Stimulated activated CD8-positive, alpha-beta memory T cell treated with anti-CD3 and anti-CD28 coated beads, Interleukin-4, amount 100 ng/mL, for 24 hours (primary cell): ENCODE measurements at places on chromosomes 3 and 15.

GRCh38 chr3:195104340-195104739 lies 166.6 kb downstream of the XXYLT1 start:
- no peak for DNase-seq

DNA sequence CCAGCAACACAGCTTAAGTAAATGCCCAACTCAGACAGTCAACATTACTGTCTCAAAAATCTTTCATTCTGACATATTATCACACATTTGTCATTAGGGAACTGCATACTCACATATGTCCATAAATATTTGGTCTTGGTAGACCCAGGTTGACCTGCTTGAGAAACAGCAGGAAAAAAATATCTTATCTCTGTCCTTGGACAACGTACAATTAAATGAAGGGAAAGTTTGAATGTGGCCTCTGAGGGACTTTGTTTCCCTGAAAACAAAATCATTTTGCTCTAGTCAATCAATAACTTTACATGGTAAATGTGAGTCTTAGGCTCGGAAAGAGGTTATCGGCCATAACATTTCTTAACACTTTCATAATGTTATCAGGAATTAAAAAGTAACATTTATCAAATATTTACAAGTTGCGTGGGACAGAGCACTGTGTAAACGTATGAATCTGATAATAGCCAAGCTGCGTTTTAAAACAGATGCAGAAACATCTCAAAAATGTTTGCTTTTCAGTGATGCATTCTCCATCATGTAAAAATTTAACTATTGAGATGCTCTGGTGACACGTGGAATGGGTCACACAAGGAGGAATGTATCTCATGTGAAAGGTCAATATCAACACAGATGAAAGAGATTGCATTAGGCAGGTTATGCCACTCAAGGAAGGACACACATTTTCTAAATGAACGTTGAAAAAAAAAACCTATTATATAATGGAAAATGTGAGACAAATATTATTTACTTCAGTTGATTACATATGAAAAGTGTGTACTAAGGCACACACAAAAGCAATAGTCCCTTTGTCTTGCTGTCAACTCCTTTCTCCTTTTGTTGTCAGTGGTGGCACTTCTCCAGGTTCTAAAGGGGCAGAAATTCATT lies 304.4 kb downstream of the WDR72 start:
- no peak for DNase-seq

- no peak for DNase-seq
Observed at GRCh38 chr15:93748710-93749109, 482.7 kb upstream of the MCTP2 start.

DNA sequence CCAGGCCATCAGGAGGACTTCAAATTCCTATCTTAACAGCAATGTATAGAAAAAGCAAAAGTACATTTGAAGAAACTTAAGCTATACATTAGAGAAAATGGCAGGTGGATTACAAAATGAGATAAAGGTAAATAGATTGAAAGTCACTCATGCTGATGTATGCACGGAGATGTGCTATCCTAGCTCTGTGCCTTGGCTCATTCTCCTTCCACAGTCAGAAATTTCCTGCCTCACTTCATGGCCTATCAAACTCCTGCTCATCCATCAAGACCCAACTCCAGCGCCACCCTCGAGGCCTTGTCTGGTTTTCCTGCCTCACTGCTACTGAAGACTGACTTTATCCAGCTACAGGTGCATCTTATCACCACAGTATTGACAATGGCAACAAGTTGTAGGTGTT lies 72.9 kb downstream of the NSMCE3 start:
- DNase-seq: no peak

DNA sequence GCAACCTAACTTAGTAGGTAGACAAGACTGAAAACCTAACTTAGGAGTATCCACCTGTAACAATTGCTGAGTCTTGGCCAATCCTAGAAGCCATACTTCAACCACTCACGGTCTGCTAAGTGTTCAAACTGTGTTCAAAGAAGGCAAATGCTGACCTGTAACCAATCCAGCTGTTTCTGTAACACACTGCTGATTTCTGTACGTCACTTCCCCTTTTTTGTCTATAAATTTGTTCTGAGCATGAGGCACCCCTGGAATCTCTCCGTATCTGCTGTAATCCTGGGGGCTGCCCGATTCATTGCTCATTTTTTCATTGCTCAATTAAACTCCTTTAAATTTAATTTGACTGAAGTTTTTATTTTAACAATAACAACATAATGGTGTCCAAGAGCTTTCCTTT lies 451.4 kb upstream of the ATP10A start:
- DNase-seq: no peak

DNA sequence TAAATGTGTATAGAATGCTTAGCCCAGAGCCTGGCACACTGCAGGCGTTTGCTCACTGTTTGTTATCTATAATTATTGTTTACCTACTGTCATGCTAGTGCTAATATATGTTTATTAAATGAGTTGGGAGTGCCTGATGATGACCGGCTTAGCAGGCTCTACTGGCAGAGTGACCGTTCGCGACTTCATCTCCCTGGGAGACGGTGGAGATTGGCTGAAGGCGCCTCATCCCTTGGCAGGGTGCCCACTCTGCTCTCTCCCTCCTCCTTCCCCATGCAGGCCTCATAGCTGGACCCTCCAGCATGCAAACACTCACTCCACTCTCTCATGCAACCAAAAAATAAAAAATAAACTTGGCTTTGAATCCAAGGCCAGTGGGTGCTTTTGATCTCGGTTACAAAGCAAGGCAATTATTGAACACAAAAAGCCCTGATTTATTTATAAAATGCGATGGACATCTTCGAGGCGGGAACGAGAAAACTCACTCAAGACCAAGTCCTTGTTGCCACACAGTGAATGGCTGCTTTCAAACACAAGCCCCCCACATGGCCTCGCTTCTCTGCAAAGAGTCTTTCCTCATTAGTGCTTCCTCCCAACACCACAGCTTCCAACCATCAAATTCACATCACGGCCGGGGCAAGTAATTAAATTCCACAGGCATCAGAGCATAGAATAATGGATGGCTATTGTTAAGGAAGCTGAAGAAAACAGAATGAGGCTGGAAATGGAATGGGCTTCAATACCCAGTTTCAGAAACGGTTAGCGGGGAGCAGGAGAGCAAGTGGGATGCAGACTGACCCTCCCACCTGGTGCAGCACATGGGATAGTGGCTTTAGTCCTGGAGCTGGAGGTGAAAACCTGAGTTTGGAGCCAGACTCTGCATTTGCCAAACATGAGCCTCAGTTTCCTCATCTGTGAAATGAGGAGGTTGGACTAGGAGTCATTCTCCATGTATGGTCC lies 135.7 kb upstream of the RAD18 start:
- DNase-seq: no peak

GRCh38 chr15:68354923-68355322 lies 77.0 kb downstream of the ITGA11 start:
- no peak for DNase-seq

GRCh38 chr15:45276831-45277230 lies 24.8 kb downstream of the SLC28A2 start:
- DNase-seq: no peak

DNA sequence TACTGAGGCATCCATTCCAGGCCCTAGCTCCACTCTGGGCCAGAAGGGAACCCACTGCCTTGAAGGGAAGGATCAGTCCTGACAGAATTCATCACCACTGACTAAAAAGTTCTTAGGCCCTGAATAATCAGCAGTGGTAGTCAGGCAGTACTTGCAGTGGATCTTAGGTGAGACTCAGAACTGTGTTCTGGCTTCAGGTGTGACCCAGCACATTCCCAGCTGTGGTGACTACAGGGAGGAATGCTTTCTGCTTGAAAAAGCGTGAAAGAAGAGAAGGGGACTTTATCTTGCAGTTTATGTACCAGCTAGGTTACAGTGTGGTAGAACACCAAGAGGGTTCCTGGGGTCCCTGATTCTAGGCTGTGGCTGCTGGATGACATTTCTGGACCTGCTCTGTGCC lies 24.9 kb upstream of the AADACL2 start:
- DNase-seq: no peak
